ENCODE measurements at places on chromosomes 1 and 21.

GRCh38 chr1:15410223-15410883 is 665 bp downstream of the EFHD2 start:
- peak; percentile 35 for DNase-seq

GRCh38 chr1:221683681-221684080 is 58.2 kb downstream of the DUSP10 start:
- no peak for DNase-seq

DNA sequence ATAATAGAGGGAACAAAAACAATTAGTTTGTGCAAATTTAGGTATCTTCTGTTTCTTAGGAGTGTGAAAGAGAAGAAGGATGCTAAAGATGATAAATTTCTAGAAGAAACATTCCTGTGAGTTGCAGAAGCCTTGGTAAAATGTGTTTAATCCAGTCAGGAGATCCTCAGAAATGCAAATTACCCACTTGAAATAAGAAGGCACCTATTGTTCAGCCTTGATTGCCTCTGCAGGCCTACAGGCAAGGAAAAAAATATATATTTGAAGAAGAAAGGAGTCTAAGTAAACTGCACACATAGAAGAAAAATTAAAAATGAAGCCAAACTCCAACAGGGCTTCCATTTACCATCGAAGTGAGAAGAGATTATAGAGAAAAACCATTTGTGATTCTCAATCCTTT is 51.0 kb upstream of the LHX8 start:
- DNase-seq: no peak

GRCh38 chr1:30084909-30085571 is 638.3 kb downstream of the MATN1 start:
- no peak for DNase-seq

- no peak for DNase-seq
Measured at GRCh38 chr21:25791319-25791718, 56.5 kb downstream of the GABPA start.

GRCh38 chr1:21264898-21265297 is 25.4 kb downstream of the ECE1 start:
- DNase-seq: no peak

GRCh38 chr1:201676641-201677040 is 137.7 kb downstream of the NAV1 start:
- DNase-seq: no peak

DNA sequence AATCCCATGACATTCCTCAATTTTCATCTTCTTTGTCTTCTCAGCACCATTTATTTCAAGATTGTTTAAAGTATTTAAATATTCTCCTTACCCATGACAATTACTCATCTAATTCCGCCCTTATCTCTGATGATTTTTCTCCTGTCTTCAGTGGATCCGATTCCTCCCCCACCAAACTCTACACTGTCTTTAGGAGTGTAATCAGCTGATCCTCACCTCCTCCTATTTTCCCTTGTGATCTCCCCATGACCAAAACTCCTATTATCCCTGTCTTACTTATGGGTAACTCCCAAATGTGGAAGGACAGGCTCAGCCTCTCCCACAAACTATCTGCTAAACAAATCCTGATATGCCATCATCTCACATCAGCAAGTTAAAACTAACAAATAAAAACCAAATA is 335.3 kb upstream of the RUNX1 start:
- DNase-seq: no peak

All from CD4-positive, alpha-beta T cell treated with Interleukin-12 subunit alpha and Interleukin-12 subunit beta, for 1 hour (primary cell).